ENCODE measurements at places on chromosomes 1 and 21.
A peak's percentile ranks its signal among the peaks of the same experiment; 100 is the strongest.

- no peak for DNase-seq
Measured at GRCh38 chr21:38424305-38425019, 73.8 kb downstream of the ERG start.

GRCh38 chr1:5164158-5164557 is 509.7 kb downstream of the AJAP1 start:
- no peak for DNase-seq

GRCh38 chr1:59143811-59144210 is 153.1 kb upstream of the FGGY start:
- DNase-seq, result no peak

- peak; percentile 50 for DNase-seq
Measured at GRCh38 chr1:1157914-1158710, 15.6 kb upstream of the TTLL10 start.

DNA sequence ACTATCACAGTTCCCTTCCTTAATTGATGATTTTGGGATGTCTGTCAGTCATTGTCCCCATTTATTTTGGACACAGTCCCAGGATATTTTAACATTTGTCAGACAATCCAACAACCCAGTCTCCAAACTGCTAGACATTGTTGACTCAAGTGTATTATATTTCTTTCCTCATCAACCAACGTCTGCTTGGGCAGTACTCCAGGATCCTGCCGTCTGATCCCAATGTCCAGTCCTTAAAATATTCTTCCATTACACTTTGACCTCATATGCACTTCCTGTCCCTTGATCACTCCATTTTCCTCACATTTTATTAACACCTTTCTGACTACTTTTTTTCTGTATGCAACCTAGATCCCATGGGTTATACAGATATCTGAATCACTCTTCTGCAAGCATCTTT is 39.8 kb upstream of the KIAA0040 start:
- no peak for DNase-seq

Data from natural killer cell (primary cell).